ENCODE measurements at places on chromosomes 5 and 9.

- DNase-seq, result no peak
Observed at GRCh38 chr9:38016375-38017135, 52.5 kb downstream of the SHB start.

DNA sequence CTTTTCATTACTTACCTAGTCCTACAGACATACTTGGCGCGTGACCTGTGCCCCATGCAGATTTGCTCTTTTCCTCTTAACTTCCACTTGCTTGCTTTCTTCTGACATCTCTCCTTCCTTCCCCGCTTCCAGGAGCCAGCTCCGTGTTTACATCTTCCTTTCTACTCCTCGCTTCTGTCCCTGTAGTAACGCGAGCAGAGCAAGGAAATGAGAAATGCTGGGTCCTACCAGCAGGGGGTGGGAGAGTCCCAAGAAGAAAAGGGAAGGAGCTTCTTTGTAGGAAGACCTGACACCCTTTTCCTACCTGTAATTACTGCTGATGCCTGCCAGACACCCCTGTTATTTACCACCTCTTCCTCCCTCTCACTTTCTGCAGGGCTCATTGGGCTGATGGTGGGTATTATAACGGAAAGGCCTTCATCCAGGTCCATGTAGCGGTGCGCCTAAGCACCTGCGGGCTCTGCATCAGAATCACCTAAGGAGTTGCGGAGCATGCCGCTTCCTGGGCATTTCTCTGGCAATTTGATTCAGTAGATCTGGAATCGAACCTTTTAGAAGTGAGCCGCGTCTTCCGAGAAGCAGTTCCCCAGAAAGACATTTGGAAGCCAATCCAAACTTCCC lies 1260.8 kb upstream of the WWC1 start:
- no peak for DNase-seq

- DNase-seq, result no peak
Observed at GRCh38 chr5:51131266-51131665, 252.0 kb upstream of the ISL1 start.

DNA sequence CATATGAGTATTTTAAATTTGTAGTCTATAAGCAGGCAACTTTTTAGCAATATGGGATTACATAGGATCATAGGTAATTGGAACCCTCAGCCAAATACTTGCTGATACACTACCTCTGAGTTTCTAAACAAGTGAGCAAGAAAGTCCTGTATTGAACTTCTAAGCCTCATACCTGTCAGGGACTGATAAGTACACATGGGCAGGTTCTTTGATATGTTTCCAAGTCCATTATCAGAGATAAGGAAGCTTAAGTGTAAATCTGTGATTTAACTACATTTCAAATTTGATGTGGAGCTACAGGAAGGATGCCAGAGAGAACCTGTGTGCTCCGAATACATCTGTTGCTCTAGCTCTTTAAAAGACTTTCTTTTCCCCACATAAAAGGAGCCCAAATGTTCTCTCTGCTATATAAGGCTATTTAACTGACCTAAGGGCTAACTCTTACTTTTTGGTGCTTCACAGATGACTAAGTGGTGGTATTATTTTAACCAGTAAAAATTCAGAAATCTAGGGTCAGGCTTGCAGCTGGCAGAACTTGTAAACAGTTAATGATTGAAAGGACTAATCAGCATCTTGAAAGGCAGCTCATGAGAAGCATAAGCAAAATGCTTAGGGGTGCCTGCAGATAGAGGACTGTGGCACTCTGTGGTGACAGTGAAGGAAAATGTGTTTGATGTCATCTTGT lies 228.6 kb downstream of the NR3C1 start:
- DNase-seq, result no peak

DNA sequence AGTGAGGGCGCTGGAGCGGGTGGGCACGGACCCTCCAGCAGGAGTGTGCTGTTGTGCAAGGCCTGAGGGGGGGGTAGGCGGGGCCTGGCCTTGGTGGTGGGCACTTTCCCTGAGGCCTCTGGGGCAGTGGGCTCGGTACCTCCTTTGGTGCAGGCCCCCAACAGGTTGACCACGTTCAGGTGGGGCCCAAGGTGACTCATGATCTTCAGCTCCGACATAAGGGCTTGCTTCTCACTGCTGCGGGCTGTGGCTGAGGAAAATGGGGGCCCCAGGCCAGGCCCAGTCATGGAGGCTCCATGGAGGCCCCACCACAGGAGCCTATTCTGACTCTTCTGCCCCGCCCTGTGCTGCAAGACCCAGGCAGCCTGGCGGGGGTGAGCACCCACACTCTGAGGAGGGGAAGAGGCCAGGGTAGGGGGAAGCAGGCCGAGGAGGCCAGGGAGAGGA lies 31.5 kb downstream of the PDGFRB start:
- DNase-seq, result no peak

GRCh38 chr9:124110307-124110915 lies 98.8 kb downstream of the LHX2 start:
- DNase-seq, result no peak

GRCh38 chr9:90287567-90288274 lies 354.9 kb downstream of the DIRAS2 start:
- DNase-seq, result no peak

DNA sequence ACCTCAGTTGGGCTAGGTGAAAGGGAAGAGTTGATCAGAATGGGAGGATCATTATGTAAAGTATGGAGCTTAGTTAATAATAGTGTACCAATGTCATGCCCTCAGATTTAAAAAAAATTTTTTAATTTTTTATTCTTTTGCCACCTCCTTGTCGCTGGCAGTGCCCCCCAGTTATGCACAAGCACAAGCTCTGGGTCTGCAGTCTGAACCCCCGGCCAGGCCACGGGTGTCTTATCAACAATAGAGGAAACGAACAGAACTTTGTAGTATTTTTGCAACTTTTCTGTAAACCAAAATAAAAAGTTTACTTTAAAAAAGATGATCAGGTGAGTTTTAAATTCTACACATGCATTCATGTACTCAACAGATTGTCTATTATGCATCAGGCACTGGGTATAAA lies 1.4 kb upstream of the GM2A start:
- DNase-seq, result no peak

DNA sequence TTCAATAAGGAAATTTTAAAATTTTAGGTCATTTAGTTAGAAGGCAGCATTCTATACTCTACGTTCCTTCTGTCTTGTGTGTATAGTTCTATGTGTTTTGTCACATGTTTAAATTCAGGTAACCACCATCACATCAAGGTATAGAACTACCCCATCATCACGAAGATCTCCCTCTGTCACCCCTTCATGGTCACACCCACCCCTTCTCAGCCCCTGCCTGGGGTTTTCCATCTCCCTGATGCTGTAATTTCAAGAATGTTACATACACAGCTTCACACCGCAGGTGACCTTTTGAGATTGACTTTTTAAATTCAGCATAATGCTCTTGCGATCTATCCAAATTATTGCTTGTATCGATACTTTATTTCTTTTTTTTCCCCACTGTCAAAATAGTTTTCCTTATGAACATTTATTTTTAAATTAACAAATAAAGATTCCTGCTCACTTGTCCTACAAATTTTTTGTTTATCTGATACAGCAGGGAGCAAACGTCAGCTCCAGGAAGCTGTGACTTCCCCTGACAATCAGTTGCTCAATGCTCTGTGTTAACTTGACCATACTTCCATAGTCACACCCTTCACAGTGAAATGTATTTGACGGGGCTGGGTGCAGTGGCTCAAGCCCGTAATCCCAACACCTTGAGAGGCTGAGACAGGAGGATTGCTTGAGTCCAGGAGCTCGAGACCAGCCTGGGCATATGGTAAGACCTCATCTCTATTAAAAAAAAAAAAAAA lies 10.2 kb downstream of the BTNL8 start:
- DNase-seq, result no peak

All from activated CD4-positive, alpha-beta T cell treated with anti-CD3 and anti-CD28 coated beads, Interleukin-2, amount 50 U/mL, for 4 hours (primary cell).